ENCODE measurements at places on chromosomes 4 and X.

DNA sequence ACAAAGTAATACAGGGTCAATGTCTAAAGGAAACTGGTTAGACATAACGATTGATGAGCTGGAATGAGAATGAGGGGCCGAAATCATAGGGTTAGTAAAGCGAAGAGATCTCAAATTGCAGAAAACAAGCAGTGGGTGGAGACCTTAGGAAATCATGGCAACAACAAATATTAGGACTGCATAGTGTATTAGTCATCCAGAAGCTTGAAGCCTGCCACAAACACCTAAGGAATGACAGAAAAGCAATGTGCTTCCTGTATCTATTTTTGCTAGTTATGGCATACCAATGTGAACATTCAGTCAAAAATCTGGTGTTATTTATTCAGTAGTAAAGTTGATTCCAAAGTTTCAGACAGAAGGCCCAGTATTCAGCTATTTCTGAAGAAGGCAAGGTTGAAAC, 410.9 kb upstream of the CT83 start:
- no peak for DNase-seq

DNA sequence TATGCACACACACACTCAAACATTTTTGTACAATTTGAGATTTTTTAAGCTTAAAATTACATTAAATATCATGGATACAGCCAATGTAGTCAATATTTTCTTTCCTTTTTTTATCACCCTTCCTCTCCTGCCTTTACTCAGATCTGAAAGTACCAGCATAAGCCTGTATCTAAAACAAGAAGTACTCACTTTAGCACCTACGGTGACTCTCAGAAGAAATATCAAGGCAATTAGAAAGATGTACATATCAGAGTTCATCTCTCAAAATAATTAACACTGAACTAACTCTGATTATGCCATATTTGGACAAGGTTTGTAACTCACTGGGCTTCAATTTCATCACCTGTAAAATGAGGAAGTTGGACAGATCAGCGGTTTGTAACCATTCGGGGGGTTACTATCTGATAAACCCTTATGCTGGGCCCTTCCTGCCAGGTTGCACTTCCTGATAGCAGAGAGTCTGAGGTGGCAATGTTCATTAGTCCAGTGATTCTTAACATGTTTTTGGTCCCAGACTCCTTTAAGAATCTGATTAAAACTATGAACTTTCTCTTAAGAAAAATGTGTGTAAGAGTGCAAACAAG, 5.7 kb upstream of the GPR174 start:
- no peak for DNase-seq

DNA sequence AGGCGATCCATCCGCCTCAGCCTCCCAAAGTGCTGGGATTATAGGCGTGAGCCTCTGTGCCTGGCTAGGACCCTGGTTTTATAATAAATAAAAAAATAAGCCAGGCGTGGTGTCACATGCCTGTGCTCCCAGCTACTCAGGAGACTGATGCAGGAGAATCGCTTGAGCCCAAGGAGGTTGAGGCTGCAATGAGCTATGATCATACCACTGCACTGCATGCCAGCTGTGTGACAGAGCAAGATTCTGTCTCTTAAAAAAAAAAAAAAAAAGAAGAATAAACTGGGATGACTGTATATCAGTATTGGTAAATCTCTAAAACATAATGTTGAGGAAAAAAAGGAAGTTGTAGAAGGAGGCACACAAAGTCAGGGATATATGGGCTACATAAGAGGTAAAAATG, 45.7 kb upstream of the SLC34A2 start:
- DNase-seq, result no peak

DNA sequence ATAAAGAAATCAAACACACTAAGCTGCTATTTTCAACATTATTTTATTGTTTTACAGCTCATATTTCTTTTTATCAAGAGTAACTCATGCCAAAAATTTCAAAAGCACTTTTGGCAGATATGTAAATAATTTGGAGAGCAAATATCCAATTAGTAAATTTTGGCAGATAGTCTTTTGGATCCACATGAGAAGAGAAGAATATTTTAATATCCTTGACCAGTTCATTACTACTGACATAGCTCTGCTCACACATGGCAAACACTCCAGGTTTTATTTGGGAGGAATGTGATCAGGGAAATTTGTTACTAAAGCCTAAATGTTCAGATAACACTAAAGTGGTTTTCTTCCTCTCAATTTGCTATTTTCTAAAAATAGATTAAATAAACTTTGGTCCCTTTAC, 1054.3 kb downstream of the FAT4 start:
- no peak for DNase-seq

GRCh38 chr4:105622269-105622668, 69.8 kb downstream of the ARHGEF38 start:
- DNase-seq, result no peak

DNA sequence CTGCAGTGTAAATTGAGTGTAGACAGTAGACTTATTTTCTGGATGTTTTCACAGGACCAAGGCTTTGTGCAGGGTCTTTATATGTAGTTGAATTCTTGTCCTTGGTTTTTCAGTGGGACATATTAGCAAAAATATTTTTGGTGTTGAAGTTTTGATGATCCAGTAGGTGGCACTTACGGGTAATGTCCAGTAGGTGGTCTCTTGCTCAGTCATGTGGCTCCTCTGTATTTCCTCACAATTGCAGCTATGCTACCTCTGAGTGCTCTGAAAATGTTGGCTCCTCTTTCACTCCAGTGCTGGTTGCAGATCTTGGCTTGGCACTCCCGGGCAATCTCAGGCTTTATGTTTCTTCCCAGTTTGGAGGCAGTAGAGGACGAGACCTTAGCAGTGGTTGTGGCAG, 419.8 kb upstream of the AMOT start:
- no peak for DNase-seq

- no peak for DNase-seq
Measured at GRCh38 chr4:60313611-60314178, 886.4 kb upstream of the ADGRL3 start.

DNA sequence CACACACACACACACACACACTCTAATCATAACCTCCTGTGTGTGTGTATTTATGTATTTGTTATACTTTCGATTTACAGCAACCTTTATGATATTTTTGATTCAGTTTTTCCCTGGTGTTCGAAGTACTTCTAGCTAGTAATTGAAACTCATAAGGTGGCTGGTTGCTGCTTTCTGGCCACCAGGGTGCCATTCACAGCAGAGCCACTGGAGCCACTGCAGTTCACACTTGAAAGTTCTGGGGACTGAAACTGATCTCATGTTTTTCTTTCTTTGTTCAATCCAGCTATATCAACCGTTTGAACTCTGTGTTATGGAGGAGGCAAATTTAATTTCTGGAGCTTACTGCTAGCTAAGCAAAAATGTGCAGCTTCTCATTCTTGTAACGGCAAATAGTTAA, 419.4 kb downstream of the ADGRL3 start:
- DNase-seq, result no peak

GRCh38 chr4:12399781-12400180, 971.1 kb upstream of the HS3ST1 start:
- DNase-seq, result no peak

All from stimulated activated CD4-positive, alpha-beta T cell treated with anti-CD3 and anti-CD28 coated beads, Interleukin-4, amount 100 ng/mL, for 24 hours (primary cell).